NT2/D1 (cell line): ENCODE measurements at places on chromosomes 13 and 19.

GRCh38 chr13:22422023-22422422 lies 751.1 kb downstream of the FGF9 start:
- DNase-seq = no peak

GRCh38 chr19:44530777-44531176 lies 1.3 kb upstream of the CEACAM20 start:
- DNase-seq = no peak

DNA sequence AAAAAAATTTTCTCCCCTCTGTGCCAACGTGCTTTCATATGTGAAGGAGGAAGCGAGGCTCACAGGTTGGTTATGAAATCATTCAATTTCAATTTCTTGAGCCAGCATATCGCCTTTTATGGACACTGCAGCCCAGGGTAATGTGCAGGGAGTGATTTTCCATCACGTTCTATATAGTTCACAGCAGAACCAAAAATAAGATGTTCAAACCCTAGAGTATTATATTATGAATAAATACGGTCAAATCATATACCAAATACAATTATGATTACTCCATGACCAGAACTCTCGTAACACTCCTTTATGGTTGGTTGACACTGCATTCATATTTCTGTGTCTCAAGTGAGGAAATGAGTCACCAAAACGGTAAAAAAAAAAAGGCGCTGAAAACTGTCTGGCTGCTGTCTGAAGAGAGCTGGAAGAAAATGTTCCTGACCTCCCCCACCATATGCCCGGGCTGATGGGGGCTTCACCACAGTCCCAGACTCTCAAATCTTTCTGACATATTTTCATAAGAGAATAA lies 75.8 kb upstream of the UBAC2 start:
- no peak for DNase-seq

DNA sequence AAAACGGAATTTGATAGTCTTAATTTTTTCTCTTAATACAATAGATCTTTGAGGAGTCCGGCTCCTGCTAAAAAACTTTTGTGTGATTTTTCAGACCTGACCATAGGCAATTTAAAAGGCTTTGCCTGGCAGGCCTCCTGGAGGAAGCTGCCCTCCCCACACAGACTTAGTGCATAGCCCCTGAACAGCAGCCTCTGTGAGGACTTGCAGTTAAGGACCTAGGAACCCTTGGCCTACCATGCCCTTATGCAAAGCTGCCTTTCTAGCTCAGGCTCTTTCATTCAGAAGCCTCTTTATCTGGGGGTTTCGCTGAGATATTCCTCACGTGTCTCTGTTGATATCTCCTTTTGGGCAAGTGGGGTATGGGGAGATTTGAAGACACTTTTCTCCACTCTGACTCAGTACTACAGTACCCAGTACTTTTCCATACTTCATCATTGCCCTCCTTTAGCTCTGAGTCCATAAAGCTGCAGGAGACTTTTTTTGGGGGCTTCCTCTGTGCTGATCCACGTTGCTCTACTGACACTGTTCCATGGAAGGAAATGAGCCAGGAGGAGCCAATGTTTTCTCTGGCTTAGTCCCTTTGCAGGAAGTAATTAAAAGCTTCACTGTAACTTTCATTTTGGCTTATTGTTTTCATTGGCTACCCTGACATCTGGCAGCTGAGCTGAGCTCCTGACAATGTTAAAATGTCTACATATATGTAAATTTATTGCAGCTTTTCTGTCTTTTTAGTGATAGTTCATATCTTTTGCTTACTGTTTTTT lies 283.1 kb downstream of the TDRD3 start:
- DNase-seq = no peak

DNA sequence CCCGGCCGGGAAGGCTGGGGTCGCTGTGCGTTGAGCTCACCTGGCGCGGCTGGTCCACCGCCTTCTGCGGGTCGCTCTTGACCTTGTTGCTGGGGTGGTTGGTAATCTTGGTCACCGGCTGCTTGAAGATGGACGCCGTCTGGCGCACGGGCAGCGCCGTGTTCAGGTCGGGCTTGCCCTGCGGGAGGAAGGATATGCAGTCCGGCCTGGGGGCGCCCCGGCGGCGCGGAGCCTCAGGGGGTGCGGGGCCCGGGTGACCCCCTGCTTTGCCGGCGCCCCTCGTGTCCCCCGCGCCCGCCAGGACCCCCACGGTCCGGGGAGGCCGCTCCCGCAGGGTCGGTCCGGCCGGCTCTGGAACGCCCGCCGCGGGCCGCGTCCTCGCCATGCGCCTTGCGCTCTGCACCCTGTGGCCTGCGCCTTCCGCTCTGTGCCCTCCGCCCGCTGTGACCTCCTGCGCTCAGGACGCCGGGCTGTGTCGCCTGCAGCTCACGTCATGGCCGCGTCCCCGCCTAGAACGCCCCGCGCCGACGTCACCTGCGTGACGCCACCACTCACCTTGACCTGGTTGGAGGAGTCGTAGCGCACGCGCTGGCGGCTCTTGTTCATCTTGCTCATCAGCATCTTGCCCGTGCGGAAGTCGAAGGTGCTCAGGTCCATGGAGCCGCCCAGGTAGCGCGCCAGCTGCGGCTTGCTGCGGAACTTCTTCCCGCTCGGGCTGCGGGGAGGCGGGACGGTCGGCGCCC lies 8.0 kb downstream of the MBD3 start:
- DNase-seq = no peak

GRCh38 chr13:65468628-65469027 lies 1761.5 kb downstream of the PCDH9 start:
- no peak for DNase-seq

DNA sequence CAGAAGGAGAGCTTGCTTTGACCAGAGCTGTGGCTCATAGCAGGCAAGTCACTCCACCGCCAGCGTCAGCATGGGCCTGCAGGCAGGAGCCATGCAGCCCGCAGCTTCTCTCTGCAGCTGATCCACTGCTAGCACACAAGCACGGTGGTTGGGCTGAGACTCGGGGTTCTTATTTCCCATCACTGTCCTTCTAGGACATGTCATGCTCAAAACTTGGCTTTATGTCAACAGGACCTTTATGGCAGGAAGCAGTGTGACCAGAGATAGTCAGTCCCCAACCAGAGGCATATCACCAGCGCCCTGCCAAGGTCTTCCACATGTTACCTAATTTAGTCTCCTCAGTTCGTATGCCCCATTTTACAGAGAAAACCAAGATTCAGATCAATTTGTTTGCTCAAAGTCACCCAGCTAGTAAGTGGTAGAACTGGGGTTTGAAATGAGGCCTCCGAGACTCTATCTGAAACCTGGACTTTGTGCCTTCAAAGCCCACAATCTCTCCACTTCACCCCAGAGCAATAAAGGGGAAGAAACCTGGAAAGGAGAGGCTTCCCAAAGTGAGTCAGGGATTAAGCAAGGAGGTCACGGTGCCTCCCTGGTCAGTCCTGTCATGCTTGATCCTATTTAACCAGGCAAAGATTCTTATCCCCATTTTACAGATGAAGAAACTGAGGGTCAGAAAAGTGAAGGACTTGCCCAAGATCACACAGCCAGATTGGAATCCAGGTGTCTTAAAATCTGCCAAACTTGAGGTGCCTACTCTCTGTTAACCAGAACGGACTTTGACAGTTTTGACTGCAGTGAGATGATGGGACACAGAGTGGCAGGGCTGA lies 5.1 kb downstream of the TMEM272 start:
- DNase-seq = no peak

DNA sequence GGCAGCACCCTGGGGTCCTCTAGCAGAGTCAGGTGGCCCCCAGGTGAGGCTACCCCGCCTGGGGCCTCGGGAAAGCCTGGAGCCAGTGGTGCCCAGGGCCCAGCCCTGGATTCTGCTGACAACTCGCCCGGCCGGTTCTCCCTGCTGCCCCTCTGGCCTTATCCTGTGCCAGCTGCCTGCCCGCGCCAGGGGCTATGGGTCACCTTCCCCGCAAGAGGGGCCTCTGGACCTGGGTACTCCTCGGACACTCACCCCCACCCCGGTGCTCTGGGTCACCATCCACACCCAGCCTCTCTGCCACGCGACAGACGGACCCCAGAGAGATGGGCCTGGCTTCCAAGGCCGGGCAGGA lies 24.0 kb downstream of the ZBTB7A start:
- DNase-seq = no peak

- no peak for DNase-seq
These were observed 182.6 kb upstream of the IRS2 start for GRCh38 chr13:109968876-109969577.
